IPS DF 19.7 (cell line): ENCODE measurements at places on chromosomes 7 and 10.

- DNase-seq, result no peak
Measured at GRCh38 chr7:106255246-106255645, 29.5 kb downstream of the NAMPT start.

GRCh38 chr7:140159497-140159896 lies 17.3 kb downstream of the KDM7A start:
- DNase-seq, result no peak

- DNase-seq, result no peak
Measured at GRCh38 chr10:6973899-6974298, 393.8 kb upstream of the PRKCQ start.

DNA sequence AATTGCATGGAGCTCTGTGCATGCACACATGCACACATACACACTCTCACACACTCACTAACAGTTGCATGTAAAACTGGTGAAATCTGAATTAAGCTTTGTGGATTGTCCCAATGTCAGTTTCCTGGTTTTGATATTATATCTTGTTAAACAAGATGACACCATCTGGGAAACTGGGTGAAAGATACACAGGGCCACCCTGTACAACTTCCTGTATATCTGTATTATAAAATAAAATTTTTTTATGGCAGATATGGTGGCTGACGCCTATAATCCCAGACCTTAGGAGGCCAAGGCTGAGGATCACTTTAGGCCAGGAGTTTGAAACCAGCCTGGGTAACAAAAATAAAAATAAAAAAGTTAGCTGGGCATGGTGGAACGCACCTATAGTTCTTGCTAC lies 87.4 kb downstream of the PTPN20 start:
- no peak for DNase-seq

- DNase-seq, result no peak
Measured at GRCh38 chr7:157910446-157910845, 573.6 kb downstream of the DNAJB6 start.

GRCh38 chr10:18797286-18797685 lies 138.1 kb downstream of the ARL5B start:
- DNase-seq, result no peak

- no peak for DNase-seq
Measured at GRCh38 chr10:77404810-77405209, 232.8 kb downstream of the KCNMA1 start.

- DNase-seq, result no peak
Measured at GRCh38 chr7:47697543-47697942, 115.6 kb upstream of the TNS3 start.

DNA sequence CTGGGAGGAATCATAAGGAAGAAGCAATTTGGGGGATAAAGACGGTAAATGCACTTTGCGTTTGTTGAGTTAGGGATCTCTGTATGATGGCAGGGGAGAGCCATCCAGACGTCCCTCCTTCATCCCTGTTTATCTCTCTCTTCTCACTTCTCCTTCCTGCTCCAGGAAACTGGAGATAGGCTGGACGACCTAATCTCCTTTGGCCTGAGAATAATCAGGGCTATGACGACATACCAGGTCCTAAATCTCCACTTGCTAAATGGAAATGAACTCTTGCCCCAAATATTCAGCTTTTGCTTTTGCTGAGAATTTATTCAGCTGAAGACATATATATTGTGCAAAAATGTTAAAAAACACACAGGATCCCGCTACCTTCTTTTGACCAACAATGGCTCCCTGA lies 182.9 kb upstream of the INHBA start:
- no peak for DNase-seq

- DNase-seq, result no peak
Measured at GRCh38 chr7:151342811-151343210, 1.2 kb downstream of the NUB1 start.

DNA sequence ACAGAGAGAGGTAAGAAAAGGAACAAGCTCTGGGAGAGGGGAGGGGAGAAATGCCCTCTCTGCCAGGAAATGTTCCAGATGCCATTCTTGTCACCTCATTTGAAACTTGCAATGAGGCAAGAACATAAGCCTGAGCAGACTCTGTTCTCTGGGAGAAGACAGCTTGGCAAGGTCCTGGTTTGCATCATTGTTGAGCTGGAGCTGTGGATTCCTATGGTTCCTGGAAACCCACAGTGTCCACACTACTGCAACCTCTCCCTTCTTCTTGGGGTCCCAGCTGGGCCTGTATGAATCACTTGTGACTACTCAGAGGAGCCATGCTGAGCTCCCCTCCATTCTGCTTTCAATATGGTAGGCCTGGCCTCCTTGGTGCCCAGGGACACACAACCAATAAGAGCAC lies 60.8 kb upstream of the HECTD2 start:
- no peak for DNase-seq

- peak; percentile 86 for DNase-seq
Measured at GRCh38 chr10:124403548-124403947, 15.2 kb downstream of the OAT start.

DNA sequence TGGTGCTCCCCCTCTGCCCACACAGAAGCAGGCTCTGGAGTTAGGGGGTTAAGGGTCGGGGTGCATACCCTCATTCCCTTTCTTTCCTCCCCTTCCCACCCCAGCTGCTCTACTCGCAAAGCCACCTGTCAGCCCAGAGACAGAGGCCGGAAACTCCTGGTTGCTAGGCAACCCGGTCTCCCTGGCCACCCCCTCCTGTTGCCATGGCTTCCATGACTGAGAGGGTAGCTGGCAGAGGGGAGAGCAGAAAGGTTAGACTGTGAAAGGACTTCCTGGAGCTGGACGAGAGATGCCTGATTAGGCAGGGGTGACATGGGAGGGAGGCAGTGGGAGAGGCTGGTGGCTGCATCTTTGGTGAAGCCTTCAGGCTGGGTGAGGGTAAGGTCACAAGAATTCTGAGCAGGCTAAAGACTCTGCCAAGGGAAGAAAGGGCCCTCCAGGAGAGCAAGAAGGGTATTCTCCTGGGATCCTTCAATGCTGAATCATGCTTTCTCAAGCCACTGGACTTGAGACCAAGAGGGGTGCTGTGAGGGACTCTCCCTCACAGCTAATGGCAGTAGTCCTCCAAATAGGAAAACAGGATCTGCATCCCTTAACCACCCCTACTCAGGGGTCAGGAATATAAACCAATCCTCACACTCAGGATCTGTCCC lies 5.4 kb downstream of the PSD start:
- no peak for DNase-seq

- DNase-seq, result no peak
Measured at GRCh38 chr10:132576671-132577349, 39.2 kb downstream of the INPP5A start.

DNA sequence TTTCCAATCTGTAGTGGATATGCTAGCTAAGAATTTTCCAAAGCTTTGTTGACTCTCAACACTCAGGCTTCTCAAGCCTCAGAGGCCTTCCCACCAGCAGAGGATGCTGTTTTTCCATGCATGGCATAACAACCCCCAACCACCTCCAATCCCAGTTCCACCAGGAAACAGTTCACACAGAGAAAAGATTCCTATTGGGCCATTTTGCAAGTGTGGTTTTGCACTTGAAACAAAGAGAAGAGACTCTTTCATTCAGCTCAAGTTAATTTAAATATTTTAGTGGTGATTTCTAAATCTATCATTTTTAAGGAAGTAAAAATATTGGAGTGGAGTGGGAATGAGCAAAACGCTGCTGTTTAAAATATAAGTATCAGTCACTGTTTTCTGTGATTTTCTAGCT lies 105.6 kb upstream of the COL1A2 start:
- peak; percentile 75 for DNase-seq
